ENCODE measurements at places on chromosomes 4 and X.

DNA sequence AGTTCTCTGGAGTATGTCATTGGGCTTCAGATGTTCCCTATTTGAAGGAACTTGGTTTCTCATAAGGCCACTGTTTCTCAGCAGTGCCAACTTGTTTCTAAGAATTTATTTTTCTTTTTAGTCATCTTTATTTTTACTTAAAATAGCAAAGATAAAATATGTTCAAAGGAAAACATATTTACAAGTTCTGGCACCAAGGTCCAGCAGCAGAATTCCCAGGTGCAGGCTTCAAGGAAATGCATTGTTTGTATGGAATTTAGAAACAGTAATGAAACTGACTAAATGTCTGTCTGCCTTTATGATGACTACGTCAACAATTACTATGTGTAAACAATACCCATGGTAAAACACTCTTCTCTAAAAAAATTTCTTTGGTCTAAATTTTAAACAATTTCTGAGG is 109.6 kb downstream of the IL15 start:
- DNase-seq, result no peak

DNA sequence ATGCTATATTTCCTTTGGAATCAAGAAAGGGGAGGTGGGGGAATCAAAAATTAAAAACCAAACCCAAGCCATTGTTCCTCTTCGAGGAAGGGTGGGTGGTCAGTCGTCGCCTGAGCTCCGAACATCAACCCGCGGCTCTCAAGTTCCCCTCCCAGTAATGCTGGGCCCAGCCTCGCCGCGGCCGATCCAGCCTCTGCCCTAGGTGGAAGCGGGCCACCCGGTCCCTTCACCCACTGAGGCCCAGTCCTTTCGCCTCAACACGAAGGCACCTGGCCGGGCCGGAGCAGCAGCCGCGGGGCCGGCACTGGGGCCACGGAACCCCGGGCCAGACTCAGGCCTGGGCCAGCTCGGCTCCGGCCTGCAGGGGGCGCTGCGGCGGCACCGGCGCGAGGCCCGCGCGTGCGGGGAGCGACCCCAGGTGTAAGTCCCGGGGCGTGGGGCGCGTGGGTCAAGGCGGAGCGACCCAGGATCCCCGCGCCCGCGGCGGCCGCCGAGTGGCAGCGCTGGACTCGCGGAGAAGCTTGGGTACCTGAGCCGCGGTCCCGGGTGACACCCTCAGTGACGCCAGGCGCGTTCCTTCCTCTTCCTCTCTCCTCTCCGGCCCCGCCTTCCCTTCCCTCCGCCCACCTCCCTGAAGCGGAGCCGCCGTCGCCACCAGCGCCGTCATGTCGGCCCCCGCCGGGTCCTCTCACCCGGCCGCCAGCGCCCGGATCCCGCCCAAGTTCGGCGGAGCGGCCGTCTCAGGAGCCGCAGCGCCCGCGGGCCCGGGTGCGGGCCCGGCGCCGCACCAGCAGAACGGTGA is at the start of gene SEC24B:
Gene SEC24B, plus strand, starts transcription at position 611 of the 802 bp plus-strand sequence. Its CDS starts 55 bp downstream, at position 666.
- DNase-seq, result peak; percentile 97

- no peak for DNase-seq
Observed at GRCh38 chrX:70500826-70501225, 56.2 kb downstream of the DLG3 start.

- no peak for DNase-seq
Observed at GRCh38 chrX:9088896-9089295, 55.0 kb upstream of the FAM9B start.

DNA sequence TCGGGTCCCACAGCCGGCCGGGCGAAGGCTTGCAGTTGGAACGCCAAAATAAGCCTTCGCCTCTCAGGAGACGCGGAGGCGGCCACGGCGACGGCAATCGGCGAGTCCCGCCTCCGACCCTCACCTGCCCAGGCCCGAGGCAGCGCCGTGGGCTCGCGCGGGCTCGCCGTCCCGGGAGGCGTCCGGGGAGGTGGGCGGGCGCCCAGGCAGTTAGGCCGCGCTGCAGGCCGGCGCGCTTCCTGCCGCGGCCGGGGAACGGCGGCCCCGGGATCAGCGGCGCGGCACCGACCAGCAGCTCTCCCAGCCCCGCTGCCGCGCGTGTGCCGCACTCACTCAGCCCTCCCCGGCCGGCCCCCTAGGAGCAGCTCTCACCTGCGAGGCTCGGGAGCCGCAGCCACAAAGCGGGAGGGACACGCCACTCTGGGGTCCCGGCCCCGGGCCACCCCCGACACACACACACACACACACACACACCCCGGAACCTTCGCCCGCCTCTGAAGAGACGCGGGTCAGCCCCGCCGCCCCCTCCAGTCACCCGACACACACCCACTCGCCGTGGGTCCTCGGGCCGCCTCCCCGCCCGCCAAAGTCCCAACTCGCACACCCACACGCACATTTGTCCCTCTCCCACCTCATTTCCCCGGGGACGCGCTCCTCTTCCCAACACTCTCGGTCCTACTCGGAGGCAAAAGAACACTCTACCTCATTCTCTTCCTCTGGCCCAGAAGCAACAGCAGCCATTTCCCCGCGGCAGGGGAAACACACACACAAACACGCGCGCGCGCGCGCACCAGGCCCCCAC is at the start of gene CNOT6L:
Gene CNOT6L, minus strand, starts transcription at position 767 of the 802 bp plus-strand sequence. Its CDS starts 60 bp downstream, at position 707.
- DNase-seq, result peak; percentile 69

DNA sequence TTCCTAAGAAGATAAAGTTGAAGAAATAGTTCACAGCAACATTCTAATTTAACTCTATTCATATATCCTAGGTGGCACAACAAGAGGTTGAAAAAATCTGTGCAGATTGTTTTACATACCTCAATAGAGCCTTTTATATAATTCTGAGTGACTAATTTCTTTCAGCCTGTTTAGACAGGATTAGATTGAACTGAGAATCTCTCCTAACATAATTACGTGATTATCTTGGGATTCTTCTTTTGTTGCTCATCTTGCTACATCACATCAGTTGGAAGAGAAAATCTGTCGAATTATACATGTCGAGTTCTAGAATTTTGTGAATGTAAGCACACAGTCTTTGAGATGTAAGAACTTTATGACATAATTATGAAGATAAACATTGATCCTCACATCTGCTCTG is 1873.7 kb upstream of the IGFBP7 start:
- DNase-seq, result no peak

- DNase-seq, result no peak
Observed at GRCh38 chr4:135073389-135073788, 871.8 kb upstream of the PABPC4L start.

GRCh38 chr4:53233114-53233795 is 132.6 kb downstream of the SCFD2 start:
- peak; percentile 5 for DNase-seq

DNA sequence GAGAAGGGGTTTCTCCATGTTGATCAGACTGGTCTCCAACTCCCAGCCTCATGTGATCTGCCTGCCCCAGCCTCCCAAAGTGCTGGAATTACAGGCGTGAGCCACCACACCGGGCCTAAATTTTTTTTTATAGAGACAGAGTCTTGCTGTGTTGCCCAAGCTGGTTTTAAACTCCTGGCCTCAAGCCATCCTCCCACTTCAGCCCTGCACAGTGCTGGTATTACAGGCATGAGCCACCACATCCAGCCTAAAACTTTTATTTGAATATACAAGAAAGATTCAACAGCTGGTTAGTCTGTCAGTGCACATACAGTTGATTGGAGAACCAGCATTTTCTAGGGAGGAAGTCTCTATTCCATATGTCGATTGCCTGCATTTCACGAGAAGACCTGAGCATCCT is 91.2 kb downstream of the LRP2BP start:
- no peak for DNase-seq

DNA sequence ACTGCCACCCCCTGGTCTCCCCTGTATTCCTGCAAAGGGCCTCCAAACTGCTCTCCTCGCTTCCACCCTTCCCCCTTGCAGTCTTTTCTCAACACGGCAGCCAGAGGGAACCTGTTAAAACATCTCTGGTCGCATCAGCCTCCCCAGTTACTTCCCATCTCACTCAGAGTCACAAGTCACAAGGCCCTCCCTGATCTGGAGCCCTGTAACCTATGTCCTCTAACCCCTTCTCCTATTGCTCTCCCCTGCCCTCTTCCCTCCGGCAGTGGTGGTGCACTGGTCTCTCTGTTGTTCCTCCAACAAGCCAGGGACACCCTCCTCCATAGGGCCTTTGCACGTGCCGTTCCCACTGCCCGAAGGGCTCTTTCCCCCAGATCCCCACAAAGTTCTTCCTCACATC is 73.2 kb downstream of the SH3KBP1 start:
- peak; percentile 53 for DNase-seq

DNA sequence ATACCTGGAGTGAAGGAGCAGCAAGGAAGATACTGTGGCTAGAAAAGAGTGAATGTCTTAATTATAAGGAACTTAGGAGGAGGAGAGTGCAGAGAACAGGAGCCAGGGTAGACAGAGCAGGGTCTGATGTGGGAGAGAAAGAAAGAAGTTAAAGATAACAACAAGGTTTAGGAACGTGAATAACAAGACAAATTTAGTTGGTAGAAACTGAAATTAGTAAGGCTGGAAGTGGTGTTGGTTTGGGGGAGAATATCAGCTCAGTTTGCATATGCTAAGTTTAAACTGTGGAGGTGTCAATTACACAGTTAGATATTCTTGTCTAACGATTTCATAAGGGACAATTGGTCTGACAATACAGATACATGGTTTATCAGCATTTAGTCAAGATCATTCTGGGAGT is 1123.7 kb upstream of the PABPC4L start:
- no peak for DNase-seq

GRCh38 chr4:23966725-23967124 is 76.9 kb upstream of the PPARGC1A start:
- DNase-seq, result peak; percentile 59

- no peak for DNase-seq
Observed at GRCh38 chr4:46389301-46389775, 590 bp downstream of the GABRA2 start.

- DNase-seq, result no peak
Observed at GRCh38 chr4:145047151-145047550, 50.8 kb downstream of the ANAPC10 start.

DNA sequence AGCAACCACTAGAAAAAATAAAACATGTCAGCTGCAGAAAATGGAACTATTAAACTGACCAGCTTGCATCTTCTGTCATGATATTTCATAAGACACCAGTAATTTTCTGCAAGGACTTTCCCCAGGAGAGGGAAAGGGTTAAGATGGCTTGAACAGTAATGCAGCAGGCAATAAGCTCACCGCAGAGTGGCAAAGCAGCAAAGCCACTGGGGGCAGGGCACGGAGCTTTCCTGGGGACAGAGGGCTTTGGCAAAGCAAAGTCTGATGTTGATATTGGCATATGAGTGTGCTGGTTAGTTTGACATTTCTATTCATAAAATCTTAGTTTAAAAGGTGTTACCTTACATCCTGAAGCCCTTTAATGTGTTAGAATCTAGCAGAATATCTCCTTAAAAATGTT is 55.1 kb upstream of the NAP1L5 start:
- DNase-seq, result no peak

- no peak for DNase-seq
Observed at GRCh38 chr4:90124276-90124675, 2.9 kb upstream of the CCSER1 start.

GRCh38 chr4:76017056-76017686 is 6.1 kb downstream of the CXCL10 start:
- DNase-seq, result no peak

DNA sequence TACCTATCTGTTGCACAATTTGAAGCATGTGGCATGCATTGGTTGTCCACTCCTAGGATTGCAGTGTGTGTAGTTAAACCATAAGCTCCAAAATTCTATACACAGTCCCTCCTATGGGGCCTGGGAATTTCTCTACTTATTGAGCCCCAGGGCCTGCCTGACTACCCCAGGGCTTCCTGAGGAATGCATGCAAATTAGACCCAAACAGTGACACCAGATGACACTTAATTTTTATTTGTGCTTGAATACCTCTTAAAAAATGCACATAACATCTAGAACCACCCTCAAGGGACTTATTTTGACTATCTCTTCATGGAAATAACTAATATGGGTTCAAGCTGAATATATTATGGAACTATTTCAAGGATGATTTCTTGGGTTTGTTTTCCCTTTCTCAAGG is 236.4 kb downstream of the PPP1R2C start:
- DNase-seq, result no peak

DNA sequence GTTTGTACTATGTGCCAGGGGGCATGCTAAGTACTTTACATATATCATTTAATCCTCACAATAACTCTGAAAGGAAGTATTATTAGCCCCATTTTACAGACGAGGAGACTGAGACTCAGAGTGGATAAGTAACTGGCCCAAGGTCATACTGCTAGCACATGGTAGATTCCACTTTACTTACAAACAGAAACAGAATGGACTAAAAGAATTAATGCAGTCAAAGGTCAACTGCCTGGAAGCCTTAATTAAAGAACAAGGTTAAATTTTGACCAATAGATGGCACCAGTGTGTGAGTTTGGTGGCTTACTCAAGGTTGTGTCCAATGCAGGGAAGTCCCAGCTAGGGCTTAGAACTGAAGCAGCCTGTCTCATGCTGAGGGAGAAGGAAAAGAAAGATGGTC is 4.7 kb downstream of the RIPPLY1 start:
- peak; percentile 82 for DNase-seq

GRCh38 chr4:146132445-146132844 is 43.1 kb upstream of the LSM6 start:
- no peak for DNase-seq

GRCh38 chrX:132615391-132616131 is 126.7 kb upstream of the MBNL3 start:
- DNase-seq, result peak; percentile 81
